ENCODE measurements at places on chromosomes 13 and 19.

DNA sequence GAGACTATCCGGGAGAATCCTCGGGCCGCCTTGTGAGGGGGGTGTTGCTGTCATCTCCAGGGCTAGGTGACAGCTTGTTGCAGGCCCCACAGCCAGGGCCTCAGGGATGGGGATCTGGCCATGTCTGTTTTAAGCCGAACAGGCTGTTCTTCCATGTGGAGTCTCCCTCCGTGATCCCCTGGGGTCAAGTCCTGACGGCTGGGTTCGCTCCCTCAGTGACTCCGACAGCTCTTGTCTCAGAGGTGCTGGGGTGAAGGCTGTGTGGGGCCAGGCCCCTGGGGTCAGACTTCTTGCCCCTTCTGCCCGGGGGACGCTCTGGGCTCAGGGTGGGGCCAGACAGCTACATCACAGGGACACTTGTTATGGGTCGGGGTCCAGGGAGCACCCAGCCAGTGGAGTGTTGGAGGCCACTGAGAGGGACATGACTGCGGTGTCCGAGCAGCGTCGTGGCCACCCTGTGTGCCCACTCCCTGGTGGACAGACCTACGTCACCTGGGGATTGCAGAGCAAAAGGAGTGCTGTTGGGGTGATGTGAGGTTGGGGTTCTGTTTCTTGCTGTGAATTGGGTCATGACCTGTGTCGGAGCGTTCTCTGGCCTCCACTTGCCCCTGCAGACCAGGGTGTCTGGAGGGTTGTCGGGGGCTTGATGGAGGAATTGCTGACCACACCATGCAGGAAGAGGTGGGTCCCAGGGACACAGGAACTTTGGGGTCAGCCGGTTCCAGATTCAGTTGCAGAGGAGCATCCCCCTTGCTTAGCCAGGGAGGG is 21.5 kb downstream of the EPN1 start:
- no peak for DNase-seq

- peak; percentile 10 for DNase-seq
Measured at GRCh38 chr13:84870190-84870589, 929.0 kb downstream of the SLITRK6 start.

- DNase-seq: peak; percentile 47
Measured at GRCh38 chr19:46515879-46516350, 20.2 kb upstream of the PNMA8B start.

- DNase-seq: peak; percentile 83
Measured at GRCh38 chr19:18416778-18417249, 2.4 kb upstream of the SSBP4 start.

GRCh38 chr19:45455707-45456499 is 11.9 kb upstream of the FOSB start:
- peak; percentile 97 for DNase-seq

Measured in ACHN (cell line).